ENCODE measurements at places on chromosomes 16 and 17.
A peak's percentile ranks its signal among the peaks of the same experiment; 100 is the strongest.

DNA sequence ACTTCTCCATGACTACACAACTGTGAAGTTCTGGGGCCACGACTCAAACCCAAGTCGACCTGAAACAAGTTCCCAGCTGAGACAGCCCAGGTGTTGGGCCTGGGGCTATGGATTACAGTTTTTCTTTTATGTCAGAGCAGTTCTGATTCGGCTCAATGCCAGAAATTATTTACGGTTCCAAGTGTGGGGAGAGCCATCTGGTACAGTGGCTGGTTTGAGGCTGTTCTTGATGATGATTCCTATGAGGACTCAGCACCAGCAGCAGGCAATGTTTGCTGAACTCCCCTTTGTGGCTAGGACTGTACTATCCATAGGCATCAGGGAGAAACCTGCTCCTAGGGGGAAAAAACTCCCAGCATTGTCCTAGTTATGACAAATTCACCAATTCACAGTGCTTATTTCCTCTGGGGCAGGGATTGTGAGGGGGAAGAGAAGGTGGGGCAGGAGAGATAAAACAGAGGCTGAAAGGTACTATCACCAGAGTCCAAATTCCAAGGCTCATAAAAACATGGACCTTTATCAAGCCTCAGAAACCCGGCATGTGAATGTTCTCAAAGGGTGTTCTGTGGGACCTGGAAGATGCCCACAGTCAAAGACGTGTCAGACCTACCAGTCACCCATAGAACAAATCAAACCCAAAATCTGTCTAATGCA, 18.2 kb upstream of the CMTM4 start:
- no peak for DNase-seq

- peak; percentile 39 for DNase-seq
Measured at GRCh38 chr16:89924297-89924924, 1.3 kb downstream of the TUBB3 start.

GRCh38 chr17:3724378-3725077, 825 bp downstream of the HASPIN start:
- DNase-seq: no peak

GRCh38 chr16:87196661-87197060, 120.5 kb downstream of the C16orf95 start:
- DNase-seq: no peak

GRCh38 chr17:13420878-13421277, 180.9 kb downstream of the HS3ST3A1 start:
- DNase-seq: no peak

- DNase-seq: no peak
Measured at GRCh38 chr17:7775051-7775450, 57.5 kb downstream of the DNAH2 start.

DNA sequence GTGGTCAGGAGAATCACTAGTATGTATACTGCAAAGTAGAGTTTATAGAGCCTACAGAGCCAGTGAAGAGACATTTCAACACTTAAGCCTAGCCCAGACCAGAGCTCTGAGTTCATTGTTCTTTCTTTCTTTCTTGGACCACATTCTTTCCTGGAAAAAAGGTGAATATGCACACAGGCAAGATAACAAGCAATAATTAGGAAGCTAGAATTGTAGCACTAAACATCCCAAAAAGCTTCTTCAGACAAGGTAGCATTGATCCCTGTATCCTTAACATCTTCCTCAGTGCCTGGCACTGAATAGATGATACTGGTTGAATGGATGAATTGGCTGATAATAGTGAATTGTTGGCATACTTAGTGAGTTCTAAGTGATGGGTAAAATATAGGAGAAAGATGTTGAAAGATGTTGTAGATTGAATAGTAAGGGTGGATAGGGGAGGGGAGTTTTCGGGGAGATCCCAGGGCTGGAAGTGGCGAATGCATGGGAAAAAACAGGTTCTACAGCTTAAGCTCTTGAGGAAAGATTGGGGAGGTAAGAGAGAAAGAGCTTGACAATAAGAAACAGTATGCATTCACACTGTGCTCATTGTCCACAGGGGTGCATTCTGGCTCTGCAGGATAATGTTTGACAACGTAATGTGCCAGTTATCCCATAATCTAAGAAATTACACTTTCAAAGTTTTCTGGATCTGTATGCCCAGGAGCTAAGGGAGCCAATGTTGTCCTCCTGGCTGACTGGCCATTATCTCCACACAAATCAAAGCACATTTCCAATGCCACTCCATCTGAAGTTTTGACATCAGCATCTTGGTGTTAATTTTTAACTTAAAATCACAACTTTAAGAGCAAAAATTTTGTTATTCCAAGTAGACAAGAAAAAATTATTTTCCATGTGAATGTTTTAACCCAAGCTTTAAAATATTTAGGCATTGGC, 35.6 kb downstream of the TUBD1 start:
- no peak for DNase-seq

DNA sequence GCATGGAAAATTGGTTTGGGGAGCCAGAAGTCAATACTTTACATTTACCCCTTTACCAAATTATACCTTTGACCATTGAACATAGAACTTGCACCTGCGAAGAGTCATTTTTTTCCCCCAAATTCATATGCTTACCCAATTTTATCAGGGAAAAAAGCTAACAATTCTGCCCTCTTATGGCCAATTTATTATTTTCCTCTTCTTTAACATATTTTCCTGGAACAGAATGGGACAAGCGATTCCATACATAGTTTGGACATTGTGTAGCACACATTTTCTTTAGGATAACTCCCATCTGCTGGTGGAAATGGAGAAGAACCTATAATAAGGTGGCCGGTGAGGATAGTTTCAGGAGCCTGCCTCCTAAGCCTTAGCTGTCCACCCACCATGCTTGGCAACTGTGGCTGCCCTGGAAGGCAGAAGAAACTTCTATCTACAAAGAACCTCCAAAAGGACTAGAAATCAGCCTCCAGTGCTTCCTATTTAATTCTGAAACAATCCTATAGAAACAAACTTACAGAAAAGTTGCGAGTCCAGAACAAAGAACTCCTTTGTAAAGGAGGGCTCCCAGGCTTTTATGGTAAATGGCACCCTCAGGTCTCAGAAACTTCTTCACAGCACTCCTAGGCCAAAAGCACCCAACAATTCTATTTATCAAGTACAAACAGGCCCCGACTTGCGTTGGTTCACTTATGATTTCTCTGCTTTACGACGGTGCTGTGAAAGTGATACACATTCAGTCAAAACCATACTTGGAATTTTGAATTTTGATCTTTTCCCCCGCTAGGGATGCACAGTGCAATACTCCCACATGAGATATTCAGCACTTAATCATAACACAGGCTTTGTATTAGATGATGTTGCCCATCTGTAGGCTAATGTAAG, 64.1 kb upstream of the CACNG4 start:
- DNase-seq: no peak

DNA sequence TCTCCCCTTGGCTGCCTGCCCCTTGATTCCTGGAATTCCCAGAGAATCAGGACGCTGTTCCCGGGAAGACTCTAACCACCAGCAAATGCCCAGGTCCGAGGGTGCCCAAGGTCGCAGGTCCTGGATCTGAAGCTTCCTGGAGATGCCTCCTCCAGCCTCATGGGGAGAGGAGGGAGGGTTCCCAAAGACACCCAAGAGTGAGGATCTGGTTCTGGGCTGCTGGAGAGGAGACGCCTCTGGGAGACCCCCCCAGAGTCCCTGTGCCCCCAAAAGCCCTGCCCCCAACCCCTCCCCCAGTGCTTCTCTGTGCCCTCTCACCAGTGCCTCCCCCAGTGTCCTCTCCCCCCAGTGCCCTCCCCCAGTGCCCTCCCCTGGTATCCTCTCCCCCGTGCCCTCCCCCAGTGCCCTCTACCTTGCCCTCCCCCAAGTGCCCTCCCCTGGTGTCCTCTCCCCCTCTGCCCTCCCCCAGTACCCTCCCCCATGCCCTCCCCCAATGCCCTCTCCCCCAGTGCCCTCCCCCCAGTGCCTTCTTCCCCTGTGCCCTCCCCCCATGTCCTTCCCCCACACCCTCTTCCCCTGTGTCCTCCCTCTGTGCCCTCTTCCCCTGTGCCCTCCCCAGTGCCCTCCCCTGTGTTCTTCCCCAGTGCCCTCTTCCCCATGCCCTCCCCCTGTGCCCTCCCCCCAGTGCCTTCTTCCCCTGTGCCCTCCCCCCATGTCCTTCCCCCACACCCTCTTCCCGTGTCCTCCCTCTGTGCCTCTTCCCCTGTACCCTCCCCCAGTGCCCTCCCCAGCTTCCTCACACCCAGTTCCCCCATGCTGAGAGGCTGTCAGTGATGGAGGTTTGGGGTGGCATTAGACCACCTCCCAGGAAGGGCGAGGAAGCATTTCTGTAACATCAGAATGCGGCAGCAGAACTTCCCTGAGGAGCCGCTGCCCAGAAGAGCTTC, 6.3 kb upstream of the SECTM1 start:
- peak; percentile 19 for DNase-seq

DNA sequence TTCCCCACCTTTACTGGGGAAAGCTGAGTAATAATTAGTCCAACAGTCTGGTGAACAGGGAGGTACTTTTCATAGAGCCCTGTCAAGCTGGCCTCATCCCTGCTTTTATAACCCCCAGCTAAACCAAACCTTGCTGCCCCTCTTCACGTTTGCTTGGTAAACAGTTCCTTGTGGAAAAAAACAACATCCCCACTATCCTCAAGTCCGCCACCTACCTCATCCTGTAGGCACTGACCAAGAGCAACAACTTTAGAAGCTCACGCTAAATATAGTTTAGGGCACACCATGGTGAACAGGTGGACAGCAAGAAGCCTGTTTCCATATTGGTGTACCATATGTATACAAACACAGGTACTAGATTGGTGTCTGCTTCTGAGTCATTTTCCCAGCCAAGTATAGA, 16.5 kb downstream of the NFE2L1 start:
- DNase-seq: no peak

DNA sequence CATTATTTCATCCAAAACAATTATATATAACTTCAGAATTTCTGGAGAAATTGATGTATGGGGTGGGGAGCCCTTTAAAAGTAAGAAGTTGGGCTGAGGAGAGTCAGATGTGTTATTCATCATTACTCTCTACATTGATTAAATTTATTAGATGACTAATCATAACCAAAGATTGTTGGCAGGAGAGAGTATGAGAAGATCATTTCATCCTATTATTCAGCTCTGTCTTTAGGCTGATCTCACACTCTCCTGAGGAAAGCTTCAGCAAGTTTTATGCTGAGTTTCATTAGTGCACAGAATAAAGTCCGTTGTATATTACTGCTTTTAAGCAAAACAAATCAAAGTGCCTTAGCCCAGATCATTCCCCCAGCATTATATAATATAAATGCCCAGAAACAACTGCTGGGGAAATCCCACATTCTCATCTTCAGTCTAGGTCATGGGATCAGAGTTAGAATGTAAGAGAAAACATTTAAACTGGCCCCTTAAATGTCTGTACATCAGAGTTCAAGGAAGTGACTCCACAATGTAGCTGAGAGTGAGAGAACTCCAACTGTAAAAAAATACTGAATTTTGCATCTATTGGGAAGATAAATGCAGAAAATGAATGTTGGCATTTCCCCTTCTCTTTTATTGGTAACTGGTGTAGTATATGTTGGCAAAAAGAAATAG, 130.1 kb upstream of the HLF start:
- no peak for DNase-seq

- no peak for DNase-seq
Measured at GRCh38 chr16:31861455-31861854, 12.2 kb upstream of the ZNF267 start.

- no peak for DNase-seq
Measured at GRCh38 chr16:58280146-58280845, 14.5 kb downstream of the PRSS54 start.

- DNase-seq: no peak
Measured at GRCh38 chr17:45660474-45660873, 123.6 kb upstream of the CRHR1 start.

GRCh38 chr17:50064253-50065001, 8.5 kb downstream of the ITGA3 start:
- DNase-seq: peak; percentile 71

DNA sequence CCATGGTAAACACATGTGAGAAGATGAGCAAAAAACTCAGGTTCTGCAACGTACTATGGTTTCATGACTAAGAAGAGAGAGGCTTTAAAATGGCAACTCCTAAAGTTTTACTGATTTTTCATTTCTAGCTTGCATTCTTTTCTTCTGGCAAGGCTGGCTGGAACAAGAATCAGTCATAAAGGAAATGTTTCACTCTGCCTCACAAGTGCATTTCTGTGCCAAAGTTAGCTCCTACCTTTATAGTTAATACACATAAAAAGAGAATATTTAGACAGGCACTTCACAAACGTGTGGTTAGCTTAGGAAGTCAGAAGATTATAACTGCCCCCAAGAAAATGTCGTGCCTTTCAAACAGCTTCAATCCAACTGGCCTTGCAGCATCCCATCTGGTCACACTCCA, 417.1 kb upstream of the CDH11 start:
- no peak for DNase-seq

- DNase-seq: no peak
Measured at GRCh38 chr17:70987867-70988340, 818.6 kb downstream of the KCNJ2 start.

DNA sequence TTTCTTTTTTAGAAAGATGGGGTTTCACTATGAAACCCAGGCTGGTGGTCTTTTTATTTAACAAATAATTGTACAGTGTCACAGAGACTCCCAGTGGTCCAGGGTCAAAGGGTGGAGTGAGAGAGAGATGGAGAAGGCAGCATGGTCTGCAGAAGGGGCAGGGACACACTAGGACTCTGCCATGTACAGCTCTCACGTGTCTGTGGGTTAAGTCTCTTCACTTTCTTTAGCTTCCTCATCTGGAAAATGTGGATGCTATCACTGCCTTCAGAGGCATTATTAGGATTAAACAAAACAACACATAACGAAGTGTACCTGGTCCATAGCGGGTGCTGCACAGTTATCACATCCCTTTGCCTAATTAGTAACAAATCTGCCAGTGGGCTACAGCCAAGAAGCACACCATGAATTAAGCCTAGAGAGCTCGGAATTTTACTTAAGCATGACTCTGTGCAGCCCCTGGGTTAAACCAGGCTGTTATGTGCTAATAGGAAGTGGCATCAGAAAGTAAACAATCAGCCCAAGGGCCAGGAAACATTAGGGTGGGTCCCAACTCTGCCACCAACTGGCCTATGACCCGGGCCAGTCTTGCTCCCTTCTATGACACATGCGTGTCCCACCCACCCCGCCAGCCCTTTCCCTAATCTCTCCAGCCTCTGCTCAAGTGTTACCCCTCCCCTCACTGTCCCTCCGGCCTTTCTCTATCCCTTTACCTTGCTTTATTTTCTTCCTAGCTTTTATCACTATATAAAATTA, 13.9 kb downstream of the TOP3A start:
- DNase-seq: peak; percentile 42

DNA sequence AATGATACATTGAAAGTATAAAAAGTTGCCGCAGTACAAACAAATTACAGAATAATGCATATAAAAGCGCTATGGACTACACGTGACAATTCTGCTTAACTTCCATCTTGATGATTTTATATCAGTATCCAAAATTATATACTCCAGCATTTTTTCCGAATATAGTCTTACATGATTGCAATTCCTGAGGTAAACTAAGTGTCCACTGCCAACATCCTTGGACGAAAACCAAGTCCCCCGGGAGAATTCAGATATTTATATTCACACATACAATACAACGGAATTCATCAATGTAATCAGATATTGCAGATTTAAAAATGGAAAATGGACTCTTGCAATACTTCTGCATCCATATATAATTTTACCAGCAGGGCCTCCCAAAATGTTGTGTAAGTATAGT, 8.9 kb upstream of the MYH11 start:
- no peak for DNase-seq
